ENCODE measurements at places on chromosomes 7 and 10.

DNA sequence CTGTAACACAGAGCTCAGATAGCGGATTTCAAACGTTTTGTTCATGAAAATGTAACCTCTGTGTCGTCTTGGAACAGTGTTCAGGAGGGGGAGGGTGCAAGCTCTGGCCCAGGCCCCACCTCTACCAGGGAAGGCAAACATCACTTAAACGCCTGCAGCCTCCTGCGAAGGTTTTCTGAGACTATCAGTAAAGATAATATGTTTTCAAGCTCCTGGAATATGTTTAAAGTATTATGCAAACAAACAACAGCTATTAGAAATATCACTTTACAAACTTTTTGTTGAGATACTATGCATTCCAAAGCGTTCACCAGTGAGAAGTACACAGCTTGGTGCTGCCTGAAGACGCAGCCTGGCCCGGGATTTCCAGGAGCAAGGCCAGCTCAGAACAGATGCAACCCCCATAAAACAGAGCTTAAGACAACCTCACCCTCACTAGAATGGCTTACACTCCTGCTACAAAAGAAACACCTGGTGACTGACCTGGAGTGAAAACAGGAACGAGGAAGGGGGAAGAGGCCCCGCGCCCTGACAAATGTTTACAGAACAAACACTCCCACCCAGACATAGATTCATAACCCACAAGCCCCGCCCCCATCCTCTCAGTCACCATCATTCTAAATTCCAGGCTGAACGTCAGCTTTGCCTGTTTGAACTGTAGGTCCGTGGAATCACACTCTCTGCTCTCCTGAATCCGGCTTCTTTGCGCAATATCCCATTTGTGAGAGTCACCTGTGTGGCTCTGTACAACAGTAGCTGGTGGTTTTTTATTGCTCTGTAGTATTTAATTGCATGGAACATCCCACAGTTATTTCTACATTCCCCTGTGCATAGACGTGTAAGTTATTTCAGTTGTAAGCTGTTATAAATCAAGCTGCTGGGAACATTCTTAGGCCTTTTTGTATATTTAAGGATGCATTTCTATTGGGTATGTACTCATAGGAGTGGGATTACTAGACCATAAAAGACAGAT is 155.0 kb downstream of the PTPRN2 start:
- no peak for DNase-seq

DNA sequence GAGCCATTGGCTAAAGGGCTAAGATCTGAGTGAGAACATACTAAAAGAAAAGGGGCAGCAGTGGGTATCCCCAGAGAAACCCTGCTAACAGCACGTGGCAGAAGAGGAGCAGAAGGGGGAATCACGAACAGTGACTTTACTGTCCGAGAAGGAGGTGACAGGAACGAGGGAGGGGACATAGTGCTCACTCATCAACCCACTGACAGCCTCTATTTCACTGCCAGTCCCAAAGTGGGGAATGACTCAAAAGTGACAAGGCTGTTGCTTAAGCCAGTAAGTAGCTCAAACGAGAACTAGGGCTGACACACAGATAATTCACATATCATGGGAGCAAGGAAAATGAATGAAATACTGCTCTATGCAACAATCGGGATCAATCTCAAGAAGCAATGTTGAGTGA is 92.7 kb downstream of the RSU1 start:
- DNase-seq = no peak

DNA sequence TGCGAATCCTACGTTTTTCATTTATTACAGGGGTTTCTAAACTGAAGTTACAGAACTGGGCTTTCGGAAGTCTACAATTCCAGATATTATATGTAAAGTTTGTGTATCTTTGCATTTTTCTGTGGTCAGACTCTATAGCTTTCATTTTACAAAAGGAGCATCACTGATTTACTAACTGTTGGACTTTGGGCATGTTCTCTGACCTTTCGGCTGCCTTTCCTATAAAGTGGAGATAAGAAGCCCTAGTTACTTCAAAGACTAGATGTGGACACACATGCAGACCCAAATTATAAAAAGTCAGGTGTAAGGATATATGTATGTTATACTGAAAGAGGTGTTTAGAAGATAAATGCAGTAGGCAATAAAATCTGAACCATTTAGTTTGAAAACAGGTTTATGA is 126.6 kb upstream of the PRKCQ start:
- DNase-seq = no peak

- no peak for DNase-seq
Measured at GRCh38 chr7:120272261-120272660, 714 bp upstream of the KCND2 start.

GRCh38 chr7:47713595-47713994 is 131.7 kb upstream of the TNS3 start:
- DNase-seq = no peak

DNA sequence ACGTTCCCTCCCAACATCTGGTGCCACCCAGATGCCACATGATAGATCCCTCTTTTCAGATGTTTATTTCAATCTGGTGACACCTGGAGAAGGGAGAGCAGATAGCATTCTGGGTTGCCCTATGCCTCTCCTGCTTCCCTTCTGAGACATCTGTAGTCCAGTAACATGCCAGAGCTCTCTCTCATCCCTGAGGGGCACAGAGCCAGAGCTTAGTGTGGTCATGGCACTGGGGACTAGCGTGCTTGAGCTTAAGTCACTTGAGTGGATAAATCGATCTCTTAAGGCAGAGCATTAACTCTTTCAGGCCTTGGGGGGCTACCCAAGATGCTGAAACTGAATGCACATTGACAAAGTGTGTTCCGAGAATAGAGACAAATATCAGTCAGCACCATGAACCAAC is 47.9 kb downstream of the WNT2 start:
- DNase-seq = no peak

DNA sequence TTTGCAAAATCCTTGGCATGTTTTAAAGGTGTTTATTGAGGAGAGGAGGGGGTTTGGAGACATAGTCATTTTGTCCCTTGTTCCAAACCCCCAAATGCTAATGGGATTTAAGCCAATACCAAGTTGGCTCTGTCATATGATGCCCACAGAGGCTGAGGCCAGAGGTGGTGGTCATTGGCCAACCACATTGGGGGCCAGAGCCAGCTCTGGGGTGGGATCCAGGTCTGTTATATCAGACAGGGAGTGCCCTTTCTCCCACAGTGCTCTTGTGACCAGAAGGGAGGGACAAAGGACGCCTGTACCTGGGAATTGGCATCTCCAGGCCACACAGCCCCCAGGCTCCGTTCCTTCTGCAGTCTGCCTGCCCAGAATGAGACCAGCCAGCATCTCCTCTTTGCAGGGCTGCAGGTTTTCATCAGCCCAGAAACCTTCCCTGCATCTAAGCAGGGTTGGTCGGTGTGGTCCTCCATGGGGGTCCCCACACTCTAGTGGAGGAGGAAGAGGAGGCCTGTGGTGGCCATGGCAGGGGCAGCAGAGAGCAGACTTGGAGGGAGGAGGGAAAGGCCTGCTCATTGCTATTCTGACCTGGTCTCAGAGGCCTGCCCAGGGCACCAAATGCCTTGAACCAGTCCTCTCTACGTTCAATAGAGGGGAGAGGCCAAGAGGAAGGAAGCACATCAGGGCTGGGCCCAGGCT is 17.9 kb downstream of the ADCYAP1R1 start:
- no peak for DNase-seq

DNA sequence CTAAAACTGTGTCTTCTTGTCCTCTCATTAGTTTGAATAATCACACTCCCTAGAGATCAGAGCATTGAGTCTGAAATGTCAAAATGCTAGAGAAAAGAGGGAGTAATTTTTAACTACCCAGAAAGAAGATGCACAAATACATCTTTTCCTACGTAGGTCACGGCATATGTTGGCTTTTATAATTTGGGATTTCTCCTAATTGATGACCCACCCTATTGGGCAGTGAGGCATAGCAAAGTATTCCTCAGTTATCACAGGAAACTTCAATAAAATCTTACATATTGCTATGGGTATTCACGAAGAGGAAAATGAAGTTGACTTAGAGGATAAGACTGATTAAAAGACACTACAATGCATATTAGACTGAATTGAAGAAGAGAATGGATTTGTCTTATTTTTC is 25.4 kb downstream of the ARMC10 start:
- no peak for DNase-seq

DNA sequence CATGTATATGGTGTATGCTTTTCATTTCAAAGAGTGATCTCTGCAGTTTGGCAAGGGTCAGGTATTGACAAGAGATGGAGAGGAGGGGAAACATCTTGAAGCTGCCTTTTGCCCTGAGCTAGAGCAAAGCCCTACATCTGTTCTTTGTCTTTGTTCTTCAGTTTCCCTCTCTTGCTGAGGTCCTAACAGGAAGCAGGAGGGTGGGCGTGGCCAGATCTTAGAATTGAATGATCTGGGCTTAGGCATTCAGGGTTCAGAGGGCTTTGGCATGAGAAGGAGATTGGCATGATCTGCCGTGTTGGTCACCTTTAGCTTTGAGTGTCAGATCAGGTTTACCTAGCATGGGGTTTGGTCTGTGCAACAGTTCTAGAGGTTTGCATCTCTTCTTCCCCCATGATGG is 41.3 kb downstream of the LRMDA start:
- no peak for DNase-seq

DNA sequence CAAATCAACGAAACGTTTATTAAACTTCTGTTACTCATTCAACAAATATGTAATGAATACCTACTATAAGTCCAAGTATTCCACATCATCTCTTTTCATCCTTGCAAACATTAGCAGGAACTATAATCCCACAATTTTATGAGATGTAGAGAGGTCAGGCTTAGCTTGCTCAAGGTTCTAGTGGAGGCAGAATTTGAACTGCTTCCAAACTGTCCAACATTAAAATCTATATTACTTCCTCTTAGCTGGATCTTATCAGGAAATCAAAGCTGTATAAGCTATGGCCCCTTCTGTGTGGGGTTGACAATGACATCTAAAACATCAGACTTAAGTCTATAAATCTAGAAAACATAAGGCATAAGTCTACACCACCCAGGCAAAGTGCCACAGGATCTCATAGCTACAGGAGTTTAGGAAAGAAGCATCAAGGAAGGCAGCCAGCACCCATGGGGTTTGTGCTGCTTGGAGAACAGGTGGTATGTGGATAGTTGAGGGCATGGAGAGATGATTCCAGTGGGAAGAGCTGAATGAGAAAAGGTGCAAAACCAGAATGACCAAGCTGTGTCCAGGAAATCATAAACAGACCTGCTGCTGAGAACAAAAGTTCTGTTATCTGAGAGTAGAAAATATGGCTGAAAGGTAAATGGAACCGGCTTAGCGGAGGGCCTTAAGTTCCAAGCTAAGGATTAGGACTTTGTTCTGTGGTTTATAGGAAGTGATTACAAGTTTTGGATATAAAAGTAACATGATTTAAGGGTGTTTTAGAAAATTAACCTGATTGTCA is 34.5 kb downstream of the PAPSS2 start:
- no peak for DNase-seq

- no peak for DNase-seq
Measured at GRCh38 chr10:6254201-6254600, 51.5 kb downstream of the PFKFB3 start.

DNA sequence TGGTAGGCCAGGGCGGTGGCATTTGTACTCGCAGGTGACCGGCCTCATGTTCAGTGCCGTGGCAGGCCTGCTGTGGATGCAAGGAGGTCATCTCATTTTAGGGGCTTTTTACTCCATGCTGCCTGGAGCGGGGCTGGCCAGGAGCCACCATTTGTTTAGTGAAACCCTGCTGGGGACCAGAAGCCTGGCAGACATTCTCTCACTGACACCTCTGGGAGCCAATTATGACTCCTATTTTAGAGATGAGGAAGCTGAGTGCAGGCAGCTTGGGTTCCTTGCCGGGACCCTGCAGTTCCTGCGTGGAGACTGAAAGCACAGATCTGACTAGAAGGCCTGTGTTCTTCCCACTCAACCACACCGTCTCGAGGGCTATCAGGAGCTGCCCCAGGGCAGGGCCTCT is 186.6 kb downstream of the FANK1 start:
- DNase-seq = no peak

DNA sequence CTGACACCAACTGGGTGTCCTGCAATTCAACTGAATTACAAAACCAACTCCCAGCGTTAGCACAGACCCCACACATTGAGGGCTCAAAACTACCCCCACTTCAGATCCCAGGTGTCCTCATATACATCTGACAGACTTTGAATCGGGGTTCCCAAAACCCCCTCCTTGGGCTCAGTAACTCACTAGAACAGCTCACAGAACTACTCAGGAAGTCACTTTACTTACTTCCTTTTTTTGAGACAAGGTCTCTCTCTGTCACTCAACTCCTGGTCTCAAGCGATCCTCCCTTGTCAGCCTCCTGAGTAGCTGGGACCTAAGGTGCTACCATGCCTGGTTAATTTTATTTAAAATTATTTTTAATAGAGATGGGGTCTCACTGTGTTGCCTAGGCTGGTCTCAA is 456.0 kb downstream of the SDK1 start:
- DNase-seq = no peak

DNA sequence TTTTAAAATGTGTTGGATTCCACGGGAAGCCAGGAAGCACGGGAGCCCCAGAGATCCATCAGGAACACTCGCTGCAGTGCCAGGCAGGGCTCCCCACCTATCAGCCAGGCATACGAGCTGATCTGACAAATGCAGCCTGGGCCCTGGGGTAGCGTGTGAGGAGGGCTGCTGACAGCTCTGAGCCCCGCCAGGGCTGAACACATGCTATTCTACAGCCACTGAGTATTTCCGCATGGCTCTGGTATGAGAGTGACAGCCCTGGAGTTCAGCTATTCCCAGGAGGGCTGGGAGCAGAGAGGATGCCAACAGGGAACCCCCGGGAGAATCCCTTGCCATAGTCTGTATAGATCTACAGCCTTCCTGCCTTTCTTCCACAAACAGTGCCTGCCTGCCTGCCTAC is 237.3 kb upstream of the ZMIZ1 start:
- no peak for DNase-seq

GRCh38 chr10:44201656-44202055 is 183.2 kb downstream of the CXCL12 start:
- DNase-seq = no peak

Data from activated T-cell treated with anti-CD3 and anti-CD28 coated beads, Interleukin-2, amount 50 U/mL, for 72 hours (primary cell).